Kidney (tissue), 22 donors: ENCODE measurements at places on chromosomes 11 and 22.

GRCh38 chr11:86370922-86371594, 3.6 kb upstream of the CCDC81 start:
- DNase-seq, result no peak

DNA sequence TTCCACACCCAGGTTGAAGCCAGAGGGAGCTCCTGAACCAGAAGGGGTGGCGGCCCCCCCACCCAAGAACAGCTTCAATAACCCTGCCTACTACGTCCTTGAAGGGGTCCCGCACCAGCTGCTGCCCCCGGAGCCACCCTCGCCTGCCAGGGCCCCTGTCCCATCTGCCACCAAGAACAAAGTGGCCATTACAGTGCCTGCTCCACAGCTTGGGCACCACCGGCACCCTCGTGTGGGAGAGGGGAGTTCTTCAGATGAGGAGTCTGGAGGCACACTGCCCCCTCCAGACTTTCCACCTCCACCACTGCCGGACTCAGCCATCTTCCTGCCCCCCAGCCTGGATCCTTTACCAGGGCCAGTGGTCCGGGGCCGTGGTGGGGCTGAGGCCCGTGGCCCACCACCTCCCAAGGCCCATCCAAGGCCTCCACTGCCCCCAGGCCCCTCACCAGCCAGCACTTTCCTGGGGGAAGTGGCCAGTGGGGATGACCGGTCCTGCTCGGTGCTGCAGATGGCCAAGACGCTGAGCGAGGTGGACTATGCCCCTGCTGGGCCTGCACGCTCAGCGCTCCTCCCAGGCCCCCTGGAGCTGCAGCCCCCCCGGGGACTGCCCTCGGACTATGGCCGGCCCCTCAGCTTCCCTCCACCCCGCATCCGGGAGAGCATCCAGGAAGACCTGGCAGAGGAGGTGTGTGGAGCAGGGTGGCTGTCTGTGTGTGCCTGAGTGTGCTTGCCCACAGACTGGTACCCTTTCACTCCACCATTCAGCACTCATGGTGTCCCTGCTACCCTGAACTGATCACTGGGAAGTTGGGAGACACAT, 6.7 kb downstream of the PHOX2A start:
- peak; percentile 80 for DNase-seq

GRCh38 chr22:32331236-32331917, 26.3 kb upstream of the RFPL3 start:
- peak; percentile 8 for DNase-seq

- DNase-seq, result no peak
Observed at GRCh38 chr11:64230985-64231365, 627 bp downstream of the DNAJC4 start.

DNA sequence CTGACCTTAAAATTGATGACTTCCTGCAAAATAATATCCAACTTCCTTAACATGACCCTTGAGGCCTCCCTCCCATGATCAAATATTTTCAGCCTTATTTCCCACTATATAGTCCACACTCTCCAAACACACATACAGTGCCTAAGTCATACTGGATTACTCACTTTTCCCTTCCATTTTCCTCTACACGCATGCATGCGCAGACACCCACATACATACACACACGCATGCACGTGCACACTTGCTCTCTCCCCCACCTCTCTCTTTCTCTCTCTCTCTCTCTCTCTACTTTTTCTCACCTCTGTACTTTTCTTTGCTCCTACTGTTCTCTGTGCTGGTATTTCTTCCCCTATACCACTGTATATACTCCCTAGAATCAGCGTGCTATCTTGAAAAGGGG, 28.1 kb downstream of the DLG2 start:
- DNase-seq, result no peak

DNA sequence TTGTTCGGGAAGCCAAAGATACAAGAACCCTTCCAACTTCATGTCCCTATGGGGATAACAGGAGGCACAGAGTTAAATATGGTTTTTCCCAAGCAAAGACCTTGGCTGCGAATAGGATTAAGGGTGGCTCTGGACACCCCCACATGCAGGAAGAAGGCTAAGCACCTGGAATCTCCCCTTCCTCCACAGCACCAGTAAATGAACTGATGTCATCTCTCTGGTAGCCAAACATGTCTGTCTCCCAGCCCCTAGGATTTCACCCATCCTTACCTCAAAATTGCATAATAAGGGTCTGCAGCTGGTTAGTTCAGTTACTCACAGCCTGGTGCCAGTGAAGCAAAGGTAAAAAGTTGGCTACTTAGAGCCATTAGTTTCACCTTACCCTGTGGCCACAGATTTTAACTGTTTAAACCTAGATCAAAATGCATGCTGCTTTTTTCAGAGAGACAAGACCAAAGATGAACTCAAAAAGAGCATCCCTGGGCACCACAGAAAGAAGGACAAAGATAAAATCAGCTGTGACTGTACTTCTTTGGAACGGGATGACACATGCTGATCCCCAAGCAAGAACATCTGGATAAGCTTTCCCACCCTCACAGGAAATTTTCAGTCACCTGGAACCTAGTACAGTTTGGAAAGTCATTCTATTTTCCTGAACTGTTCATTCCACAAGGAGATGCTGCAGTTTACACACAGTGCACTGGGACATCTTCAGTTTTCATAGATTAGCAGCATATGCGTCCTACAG, 77.2 kb upstream of the AKIP1 start:
- DNase-seq, result no peak

DNA sequence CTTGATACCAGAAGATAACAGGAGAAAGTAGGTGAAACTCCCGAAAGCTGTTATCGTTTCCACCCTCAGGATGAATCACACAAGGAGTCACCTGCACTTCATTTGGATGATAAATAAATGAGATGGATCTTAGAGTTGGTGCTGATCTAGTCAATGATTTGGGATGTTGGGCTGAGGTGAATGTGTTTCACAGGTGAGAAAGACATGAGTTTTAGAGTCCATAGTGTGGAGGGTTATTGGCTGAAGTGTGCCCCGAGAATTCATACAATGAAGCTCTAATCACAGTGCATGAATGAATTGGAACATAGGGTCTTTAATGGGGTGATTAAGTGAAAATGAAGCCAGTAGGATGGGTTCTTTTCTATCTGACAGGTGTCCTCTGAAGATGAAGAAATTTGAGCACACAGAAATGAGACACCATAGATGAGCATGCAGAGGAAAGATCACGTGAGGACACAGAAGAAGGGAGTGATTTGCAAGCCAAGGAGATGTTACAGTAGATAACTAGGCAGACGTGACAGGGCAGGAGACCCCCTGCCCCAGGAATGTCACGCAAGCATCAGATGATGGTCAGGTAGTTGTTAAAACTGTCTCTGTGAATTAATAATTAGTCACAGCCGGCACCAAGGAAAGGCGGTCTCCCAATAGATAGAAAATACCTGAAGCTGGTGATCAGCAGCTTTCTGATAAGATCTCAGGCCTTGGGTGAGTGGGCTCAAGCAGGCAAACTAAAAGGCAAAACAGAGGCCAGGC, 60.3 kb upstream of the IGLL5 start:
- no peak for DNase-seq

- peak; percentile 68 for DNase-seq
Observed at GRCh38 chr11:64020976-64021756, 14.6 kb upstream of the FLRT1 start.

GRCh38 chr22:25449781-25450317, 114.6 kb upstream of the GRK3 start:
- DNase-seq, result no peak

DNA sequence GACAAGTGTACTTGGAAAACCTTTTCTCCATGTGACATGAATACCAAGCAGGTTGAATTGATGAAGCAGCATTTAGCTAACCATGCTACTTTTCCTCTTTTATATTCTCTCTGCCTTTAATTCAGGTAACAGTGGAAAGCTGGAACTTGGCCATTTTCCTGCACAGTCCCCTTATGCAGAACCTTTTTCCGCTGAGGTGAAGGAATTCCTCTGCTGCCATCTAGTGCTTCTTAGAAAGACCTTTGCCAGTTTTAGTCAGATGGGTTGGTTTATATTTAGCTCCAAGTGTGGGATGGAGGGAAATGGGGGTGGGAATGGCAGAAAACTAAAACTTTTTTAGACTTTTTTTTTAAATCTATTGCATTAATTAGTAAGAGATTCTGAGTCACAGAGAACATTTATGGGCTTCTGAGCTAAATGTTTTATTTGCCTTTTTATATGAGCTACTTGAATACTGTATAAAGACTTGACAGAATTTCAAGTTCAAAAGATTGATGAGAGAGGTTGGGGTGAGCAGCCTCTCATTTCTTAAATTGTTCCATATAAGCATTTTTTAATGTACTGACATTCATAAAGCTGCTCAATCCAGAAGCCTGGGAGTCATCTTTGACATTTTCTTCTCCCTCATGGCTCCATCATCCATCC, 153.9 kb upstream of the ZC3H12C start:
- DNase-seq, result peak; percentile 88

- peak; percentile 96 for DNase-seq
Observed at GRCh38 chr11:64971421-64972233, at the start of gene MAJIN. MAJIN (minus strand) TSS chr11:64972108; CDS start chr11:64959405, 12,703 bp downstream.

- no peak for DNase-seq
Observed at GRCh38 chr11:71065841-71066240, 186.5 kb downstream of the SHANK2 start.

DNA sequence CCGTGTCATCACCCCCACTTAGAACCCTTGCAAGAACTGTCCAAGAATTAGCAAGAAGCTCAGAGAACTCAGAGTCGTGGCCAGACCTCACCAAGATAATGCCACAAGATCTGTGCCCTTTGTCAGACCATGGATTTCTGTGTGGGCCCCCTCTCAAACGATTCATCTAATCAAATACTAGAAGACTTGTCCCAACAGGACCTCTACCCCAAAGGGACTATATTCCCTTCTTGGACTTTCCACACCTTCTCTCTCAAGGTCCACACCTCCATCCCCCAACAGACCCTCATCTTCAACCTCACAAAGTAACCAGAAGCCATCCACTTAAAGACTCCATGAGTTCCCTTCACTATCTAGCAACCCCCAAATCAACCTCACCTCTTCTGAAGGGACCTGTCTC, 2.8 kb downstream of the POLR3H start:
- DNase-seq, result no peak

DNA sequence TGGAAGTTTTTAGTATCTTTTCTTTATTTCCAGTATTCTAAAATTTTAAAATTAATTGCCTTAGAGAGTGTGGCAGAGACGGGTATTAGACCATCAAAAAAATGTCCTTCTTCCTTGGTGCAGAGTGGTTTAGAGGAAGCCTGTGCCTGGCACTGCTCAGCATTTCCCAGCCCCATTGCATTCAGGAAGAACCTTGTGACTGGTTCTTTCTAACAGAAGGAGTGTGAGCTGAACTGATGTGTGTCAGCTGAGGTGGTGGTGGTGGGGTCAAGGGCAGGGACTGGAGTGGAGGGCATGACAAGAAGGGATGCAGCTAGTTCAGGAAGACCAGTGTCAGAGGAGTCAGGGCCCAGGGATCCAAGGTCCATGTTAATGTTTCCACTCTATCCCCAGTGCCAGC, 58.7 kb upstream of the FDX1 start:
- DNase-seq, result no peak

GRCh38 chr22:42688241-42689211, 32.1 kb downstream of the A4GALT start:
- DNase-seq, result peak; percentile 95

DNA sequence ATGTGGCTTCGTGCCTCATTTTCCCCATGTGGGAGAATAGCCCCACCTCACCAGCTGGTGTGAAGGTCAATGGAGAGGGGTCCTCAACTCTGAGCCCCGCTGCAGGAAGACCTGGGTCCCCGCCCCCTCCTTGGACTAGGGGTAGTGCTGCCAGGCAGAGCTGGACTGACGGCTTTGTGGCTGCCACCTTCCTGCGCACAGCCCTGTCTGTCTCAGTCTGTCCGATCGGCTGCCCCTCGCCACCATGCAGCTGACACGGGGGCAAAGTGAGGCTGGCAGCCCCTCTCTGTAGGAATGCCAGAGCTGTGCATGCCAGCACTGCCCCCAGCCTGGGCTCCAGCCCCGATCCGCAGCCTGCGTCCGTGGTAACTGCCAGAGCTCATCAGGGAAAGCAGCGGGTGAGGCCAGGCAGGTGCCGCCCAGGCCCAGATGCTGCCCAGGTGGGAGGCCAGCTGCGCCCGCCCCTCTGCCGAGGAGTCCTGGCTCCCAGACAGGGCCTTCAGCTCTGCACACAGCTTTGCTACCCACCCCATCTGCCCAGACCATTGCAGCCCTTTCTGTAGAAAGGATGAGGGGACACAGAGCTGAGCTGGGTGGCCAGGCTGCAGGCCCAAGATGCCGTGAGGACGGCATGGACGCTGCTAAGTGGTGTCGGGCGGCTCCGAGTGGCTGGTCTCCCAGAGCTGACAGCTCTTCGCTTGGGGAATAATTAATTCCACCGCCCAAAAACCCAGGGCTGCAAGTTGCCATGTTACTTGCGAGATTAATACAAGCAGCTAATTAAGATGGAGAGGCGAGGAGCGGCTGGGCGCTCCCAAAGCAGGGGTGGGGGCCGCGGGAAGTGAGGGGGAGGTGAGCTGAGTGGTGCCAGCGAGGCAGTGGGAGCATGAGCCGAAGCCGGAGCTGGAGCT, 19.5 kb upstream of the FLRT1 start:
- peak; percentile 34 for DNase-seq

DNA sequence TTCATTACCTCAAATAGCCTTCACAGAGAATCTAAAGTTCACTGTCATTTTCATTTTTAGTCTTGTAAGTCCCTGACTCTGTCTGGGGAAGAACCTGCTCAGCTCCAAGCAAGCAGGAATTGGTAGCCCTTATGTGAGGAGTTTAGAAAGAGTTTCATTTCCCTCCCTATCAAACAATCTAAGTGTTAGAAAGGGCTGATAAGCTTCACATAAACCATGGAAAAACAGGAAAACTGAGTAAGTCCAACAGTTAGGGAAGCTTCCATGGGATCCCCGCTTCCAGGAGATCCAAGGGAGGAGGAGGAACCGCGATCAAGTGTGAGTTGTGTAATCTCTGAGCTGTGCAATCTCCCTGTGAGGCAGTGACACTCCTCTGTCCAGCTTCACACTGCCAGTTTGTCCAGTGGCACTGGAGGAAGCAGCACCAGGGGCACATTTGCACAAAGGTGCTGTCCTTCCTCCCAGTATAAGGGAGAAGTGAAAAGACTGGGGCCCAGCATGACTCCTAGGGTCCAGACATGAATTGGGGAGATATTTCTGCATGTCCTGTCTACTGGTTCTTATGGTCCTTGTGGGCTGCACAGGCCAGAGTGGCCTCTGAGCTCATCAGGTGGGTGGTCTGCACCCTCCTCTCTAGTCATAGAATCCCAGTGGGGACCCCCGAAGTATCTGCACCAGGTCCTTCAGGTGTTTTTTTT, 4.3 kb downstream of the PRAME start:
- DNase-seq, result no peak

GRCh38 chr11:45298718-45299117, 12.6 kb upstream of the SYT13 start:
- DNase-seq, result no peak
